Upper lobe of right lung (tissue), 1 donor: ENCODE measurements at places on chromosomes 7 and 10. TPM values are rescaled to one million over a fixed set of nuclear protein-coding genes. Genes with fewer than 3 reads are reported as not detected.

HMX3 gene
- total RNA-seq = not detected

ANKRD61 gene
- not detected for total RNA-seq

WDR86 gene
- 1.3 TPM for total RNA-seq

HPSE2 gene
- total RNA-seq = 3.4 TPM

- no peak for DNase-seq
Observed at GRCh38 chr10:26550774-26551526, 112.8 kb downstream of the APBB1IP start.

GRCh38 chr10:125147971-125148439 is 12.4 kb downstream of the CTBP2 start:
- no peak for DNase-seq

- no peak for DNase-seq
Observed at GRCh38 chr7:51251290-51251689, 65.3 kb downstream of the COBL start.

DNA sequence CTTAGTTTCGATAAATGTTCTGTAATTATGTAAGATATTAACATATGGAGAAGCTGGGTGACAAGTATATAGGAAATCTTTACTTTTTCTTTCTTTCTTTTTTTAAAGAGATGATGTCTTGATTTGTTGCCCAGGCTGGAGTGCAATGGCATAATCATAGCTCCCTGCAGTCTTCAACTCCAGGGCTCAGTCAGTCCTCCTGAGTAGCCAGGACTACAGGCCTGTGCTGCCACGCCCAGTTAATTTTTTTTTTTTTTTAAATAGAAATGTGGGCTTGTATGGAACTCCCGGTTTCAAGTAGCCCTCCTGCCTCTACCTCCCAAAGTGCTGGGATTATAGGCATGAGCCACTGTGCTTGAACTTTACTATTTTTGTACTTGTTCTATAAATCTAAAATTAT is 111.7 kb downstream of the POLL start:
- DNase-seq = no peak

GRCh38 chr7:159004411-159004810 is 140.3 kb downstream of the VIPR2 start:
- no peak for DNase-seq

DNA sequence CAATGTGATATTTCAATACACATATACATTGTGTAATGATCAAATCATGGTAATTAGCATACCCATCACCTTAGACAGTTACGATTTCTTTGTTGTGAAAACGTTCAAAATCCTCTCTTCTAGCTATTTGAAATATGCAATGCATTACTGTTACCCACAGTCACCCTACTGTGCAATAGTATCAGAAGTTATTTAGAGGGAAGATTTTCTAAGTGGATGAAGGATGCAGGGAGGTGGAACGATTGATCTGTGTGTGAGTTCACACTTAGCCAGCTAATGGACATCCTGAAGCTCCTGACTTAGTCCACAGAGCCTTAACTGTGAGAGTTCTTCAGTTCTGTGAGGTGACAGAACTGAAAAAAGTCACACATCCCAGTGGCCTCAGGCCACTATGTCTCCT is 97.2 kb upstream of the LAMB4 start:
- DNase-seq = no peak

DNA sequence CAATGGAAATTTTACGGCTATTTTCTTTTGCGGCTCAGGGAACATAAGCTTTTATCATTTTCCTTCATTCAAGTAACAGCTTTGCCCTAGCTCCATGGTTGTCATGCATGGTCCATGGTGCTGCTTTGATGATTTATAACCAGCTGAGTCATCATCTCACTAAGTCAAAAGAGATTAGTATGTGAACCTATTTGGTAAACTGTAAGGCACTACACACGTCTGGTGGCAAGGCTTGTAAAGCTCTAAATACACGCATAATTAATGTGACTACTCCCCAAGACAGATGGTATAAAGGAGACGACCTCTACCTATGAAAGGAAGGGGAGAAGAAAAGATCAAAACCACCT is 340.2 kb downstream of the KCNMA1 start:
- DNase-seq = no peak
